ENCODE measurements at places on chromosomes 13 and 19. TPM values are rescaled to one million over a fixed set of nuclear protein-coding genes. Genes with fewer than 3 reads are reported as not detected.

Gene NRTN
- polyA plus RNA-seq: 1.1 TPM

GRCh38 chr13:52782471-52783448, 43.1 kb upstream of the CNMD start:
- no peak for DNase-seq

Gene ZNF525
- 2.4 TPM for polyA plus RNA-seq

Gene ZNF552
- polyA plus RNA-seq: 9.8 TPM

- DNase-seq: no peak
These were observed 600.0 kb downstream of the KCTD12 start for GRCh38 chr13:76286178-76286577.

- peak; percentile 60 for DNase-seq
These were observed 851 bp downstream of the ZNF320 start for GRCh38 chr19:52896431-52897137.

DNA sequence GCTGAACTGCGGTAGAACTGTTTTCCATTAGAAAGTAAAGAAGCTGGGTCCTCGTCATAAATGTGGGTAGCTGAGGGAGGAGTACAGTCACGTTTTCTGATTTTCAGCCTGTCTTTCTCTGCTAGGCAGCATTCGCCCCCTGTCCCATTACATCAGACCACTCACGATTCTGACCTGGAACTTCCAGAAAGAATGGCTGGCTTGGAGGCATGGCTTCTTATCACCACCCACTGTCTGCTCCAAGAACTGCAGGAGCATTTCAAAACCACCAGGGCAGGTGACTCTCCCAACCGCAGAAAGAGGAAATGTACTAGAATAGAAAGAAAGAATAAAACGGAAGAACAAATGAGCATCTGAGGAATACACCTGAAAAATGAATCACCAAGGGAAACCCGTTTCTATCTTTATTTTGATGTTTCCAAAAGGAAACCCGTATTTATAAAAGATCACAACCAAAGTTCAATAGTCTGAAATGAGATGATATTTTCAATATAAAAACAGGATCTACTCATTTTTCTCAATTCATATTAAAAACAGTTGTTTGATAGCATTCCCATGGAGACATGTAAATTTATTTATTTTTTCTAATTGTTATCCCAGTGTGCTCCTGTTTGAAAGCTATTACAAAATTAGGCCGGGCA, 22.1 kb upstream of the POMP start:
- peak; percentile 73 for DNase-seq

DNA sequence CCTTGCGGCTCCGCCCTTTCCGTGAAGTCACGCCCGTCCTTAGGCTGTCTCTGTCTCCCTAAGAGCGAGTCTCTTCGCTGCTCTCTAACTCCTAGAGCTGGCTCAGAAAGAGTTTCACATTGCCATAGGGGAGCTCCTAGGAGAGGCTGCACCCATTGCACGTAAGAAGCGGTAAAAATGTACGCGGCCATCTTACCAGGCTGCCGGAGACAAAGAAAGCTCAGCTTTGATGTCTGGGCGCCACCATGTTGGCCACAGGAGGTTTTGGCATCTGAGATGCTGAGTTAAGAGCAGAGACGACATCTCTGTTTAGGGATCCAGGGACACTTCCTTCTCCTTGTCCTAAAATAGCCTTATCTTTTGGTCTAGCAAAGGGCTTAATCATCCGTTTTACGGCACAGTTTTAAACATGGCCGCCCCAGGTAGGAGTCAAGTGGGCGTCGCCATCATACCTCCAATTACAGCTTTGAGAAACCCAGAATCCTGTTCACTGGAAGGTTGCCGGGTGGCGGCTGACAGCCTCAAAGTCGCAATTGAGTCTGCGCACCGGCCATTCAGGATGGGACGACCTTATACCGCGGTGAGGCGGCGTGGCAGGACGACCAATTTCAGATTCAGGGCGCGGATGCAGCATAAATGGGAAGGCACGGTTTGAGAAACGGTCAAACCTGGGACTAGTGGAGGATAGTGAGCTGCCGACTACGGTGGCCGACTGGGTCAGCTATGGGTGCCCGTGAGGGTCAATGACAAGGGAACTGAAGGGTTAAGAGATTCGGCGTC, at the start of gene ZNF793:
Gene ZNF793, plus strand, starts transcription at position 553 of the 780 bp plus-strand sequence. CDS start 16,501 bp downstream, outside the sequence.
- peak; percentile 88 for DNase-seq

Data from small intestine (tissue), 16 donors.